A549 treated with Hydrocortisone at 1 μM for 4 hours (cell line): ENCODE measurements at places on chromosomes 5 and 9. TPM values are rescaled to one million over a fixed set of nuclear protein-coding genes. Genes with fewer than 3 reads are reported as not detected.

PCDHA13 gene
- 0.06 to 0.10 TPM (median 0.08 TPM) in 3 of 5 replicates, not detected in the others for total RNA-seq

BAG1 gene
- total RNA-seq = 112 to 132 TPM (median 127 TPM) in 5 replicates

IFNA21 gene
- total RNA-seq = not detected in 5 replicates

FOXD4L3 gene
- 0.08 to 0.16 TPM (median 0.12 TPM) in 3 of 5 replicates, not detected in the others for total RNA-seq

IL13 gene
- 0.08 TPM in 1 of 5 replicates, not detected in the others for total RNA-seq
